ENCODE measurements at places on chromosomes 7 and 10.

GRCh38 chr7:22895140-22895827 is 72.6 kb upstream of the TOMM7 start:
- no peak for DNase-seq

GRCh38 chr10:93154531-93154930 is 80.8 kb downstream of the CYP26A1 start:
- DNase-seq, result no peak

- DNase-seq, result peak; percentile 15
Observed at GRCh38 chr10:44051584-44052385, 333.1 kb downstream of the CXCL12 start.

DNA sequence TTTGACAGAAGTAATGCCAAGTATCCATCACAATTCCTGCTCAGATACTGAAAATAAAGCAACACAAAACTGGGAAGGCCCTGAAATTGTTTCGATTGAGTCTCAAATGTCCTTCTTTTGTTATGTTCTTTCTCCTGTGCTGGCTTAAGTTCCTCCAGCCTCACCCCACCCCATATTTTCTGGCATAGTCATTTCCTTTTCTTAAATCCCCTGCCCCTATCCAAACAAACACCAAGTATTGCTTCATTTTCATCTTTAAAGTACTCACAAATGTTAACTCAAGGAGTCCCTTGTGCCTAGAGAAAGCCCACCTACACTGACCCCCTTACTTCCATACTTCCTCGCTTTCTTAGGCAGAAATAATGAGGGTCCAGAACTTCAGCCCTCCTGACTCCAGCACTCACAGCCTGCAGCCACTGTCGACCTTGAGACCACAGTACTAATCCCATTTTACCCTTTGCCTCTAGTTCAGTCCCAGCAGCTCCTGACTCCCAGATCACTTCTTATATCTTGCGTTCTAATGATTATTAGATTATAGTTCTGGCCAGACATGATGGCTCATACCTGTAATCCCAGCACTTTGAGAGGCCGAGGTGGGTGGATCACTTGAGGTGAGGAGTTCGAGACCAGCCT is 73.2 kb upstream of the ST8SIA6 start:
- DNase-seq, result no peak
